ENCODE measurements at places on chromosomes 3 and 15.

- no peak for DNase-seq
Observed at GRCh38 chr3:38255627-38256026, 10.0 kb upstream of the SLC22A13 start.

GRCh38 chr3:64067506-64068346, 44.4 kb upstream of the PSMD6 start:
- DNase-seq, result no peak

- no peak for DNase-seq
Observed at GRCh38 chr3:38578551-38578950, 70.9 kb downstream of the SCN5A start.

GRCh38 chr15:63050731-63051155, 8.2 kb downstream of the TPM1 start:
- no peak for DNase-seq

- no peak for DNase-seq
Observed at GRCh38 chr15:98628216-98628615, 20.1 kb upstream of the IGF1R start.

DNA sequence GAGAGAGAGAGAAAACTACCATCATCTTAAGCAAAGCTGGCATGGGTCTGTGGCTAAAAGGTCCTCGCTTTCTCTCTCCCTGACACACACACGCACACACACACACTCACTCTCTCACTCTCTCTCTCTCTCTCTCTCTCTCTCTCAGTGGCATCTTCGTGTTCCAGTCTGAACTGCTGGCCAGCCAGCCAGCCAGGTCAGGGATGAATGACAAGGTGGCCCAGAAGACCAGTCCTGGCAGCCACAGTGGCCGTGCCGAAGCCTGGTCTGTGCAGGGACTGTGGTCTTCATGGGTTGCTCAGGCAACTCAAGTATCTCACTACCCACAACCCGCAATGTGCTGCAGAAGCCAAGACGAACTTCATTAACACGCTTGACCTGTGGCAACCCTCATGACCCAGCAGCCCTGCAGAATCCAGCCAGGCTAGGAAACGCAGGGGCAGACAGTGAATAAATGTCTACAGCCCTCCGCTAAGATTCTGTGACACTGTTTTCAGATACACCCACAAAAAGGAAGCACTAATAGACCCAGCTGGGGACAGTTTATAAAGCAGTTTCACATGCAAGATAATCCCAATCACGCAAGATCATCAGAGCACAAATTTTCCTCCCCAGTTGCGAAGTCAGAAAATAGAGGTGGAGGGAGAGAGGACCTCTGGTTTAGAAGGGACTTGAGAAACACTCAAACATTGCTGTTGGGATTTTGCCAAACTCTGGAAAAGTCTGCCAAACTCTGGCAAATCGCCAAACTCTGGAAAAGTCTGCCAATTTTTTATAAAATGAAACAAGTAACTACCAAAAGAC, 66.4 kb downstream of the XXYLT1 start:
- DNase-seq, result no peak

Data from stimulated activated CD8-positive, alpha-beta memory T cell treated with anti-CD3 and anti-CD28 coated beads, Interleukin-15, amount 100 ng/mL, for 4 hours (primary cell).